NCI-H2081 treated with DMSO at 0.1 percent for 48 hours (cell line): ENCODE measurements at places on chromosomes 13 and 19.

GRCh38 chr13:63081400-63082014 lies 1665.9 kb upstream of the PCDH20 start:
- no peak for DNase-seq

- no peak for DNase-seq
Observed at GRCh38 chr13:20431080-20431479, 94.6 kb downstream of the CRYL1 start.

DNA sequence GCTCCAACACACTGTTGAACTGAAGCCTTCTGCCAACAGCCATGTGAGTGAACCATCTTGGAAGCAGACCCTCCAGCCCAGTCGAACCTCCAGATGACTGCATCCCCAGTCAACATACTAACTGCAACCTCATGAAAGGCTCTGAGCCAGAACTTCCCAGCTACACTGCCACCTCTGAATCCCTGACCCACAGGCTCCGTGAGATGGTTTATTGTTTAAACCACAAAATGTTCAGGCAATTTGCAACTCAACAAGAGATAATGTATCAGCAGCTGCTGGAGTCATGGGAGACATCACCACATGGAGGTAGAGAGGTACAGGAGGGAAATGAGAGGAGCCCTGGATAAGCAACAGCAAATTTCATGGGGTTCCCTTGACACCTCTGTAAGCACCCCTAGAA lies 266.4 kb upstream of the NBEA start:
- no peak for DNase-seq

- DNase-seq, result no peak
Observed at GRCh38 chr13:26996965-26997752, 174.5 kb downstream of the USP12 start.

DNA sequence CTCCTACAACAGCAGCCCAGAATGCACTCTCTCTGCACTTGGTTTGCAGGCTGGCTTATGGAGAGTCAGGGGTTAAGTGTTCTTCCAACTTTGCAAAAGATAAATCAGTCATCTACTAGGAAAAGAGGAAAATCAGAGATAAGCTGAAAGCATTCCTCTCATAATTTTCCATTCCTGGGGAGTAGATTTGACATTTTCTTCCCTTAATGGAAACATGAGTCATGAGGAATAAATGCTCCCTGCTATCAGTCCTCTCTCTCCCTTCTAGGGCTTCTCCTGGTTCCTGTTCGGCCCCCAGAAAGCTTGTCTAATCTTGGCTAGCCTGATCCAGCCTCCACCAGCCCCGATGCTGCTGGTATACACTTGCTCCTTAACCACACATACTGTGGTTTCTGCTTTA lies 28.4 kb upstream of the ENOX1 start:
- no peak for DNase-seq

- DNase-seq, result no peak
Observed at GRCh38 chr13:29125191-29125933, 305.2 kb downstream of the MTUS2 start.

DNA sequence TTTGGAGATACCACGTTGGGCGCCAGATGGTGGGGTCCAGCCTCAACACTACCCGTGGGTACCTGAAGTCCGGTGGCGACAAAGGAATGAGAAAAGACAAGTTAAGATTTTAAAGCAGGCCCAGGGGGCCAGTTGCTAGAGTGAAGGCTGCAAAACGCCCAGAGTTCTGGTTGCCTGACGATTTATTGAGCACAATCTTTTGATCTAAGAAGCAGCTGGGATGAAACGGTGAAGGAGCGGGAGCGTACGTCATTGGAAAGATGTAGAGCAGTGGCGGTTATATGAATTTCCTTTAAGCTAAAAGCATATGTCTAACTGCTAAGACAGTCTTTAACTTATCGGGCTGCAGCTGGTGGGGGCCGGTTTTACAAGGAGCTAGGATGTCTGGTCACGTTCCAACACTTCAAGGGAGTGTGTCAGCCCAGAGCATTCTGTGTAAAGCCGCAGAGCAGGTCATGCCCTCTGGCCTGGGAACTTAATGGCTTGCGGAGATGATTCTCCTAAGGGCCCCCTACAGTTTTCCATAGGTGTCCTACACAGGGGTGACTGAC lies 28.9 kb upstream of the EVI5L start:
- DNase-seq, result no peak

DNA sequence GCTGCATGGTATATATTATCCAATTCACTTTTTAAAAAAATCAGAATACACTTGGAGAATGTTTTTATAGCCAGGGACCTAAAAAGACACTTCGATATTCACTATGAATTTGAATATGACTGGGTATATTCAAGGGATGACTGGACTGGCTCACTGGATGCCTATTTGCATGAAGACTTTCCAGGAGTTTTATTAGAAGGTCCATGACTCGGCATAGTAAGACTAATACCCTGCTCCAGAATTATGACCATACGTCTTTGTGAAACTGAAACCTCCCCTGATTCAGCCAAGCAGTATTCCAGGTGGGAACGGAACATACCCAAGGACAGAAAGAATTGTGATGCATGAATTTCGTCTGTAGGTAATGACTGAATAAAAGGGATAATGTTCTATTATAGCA lies 3.9 kb upstream of the FAM216B start:
- no peak for DNase-seq

GRCh38 chr19:29528350-29528945 lies 2.7 kb downstream of the VSTM2B start:
- DNase-seq, result no peak
